T-cell (primary cell): ENCODE measurements at places on chromosomes 6 and 20. TPM values are rescaled to one million over a fixed set of nuclear protein-coding genes. Genes with fewer than 3 reads are reported as not detected.

Gene OR12D3
- not detected for total RNA-seq

Gene SPDEF
- 0.30 TPM for total RNA-seq

Gene SLC17A3
- total RNA-seq: 0.38 TPM

Gene CDH22
- not detected for total RNA-seq

Gene SIRPG
- 59.5 TPM for total RNA-seq
